ENCODE measurements at places on chromosomes 11 and 22.

DNA sequence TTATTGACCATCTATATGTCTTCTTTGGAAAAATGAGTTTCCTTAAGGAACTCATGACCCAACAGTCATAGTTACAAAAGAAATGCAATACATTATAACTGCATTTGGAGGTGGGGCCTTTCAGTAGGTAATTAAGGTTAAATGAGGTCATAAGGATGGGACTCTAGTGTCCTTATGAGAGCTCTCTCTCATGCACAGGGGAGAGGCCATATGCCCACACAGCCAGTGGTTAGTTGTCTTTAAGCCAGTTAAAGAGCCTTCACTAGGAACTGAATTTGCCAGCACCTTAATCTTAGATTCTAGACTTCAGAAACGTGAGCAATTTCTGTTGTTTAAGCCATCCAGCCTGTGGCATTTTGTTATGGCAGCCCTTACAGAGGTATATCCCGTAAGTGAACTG lies 27.3 kb downstream of the INTS4 start:
- no peak for DNase-seq

DNA sequence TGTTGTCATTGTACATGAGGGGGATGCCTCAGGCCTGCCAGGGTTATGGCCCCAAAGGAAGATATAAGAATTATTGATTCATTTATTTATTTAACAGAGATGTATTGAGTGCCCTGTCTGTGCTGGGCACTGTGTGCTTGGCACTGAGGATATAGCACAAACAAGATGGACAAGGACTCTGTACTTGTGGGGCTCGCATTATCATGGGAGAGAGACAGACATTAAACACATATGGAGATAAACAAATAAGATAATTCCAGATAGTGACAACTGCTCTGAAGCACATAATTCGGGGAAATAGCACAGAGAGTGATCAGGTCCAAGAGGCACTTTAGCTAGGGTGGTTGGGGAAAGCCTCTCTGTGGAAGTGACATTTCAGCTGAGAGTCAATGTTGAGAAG lies 119.8 kb upstream of the ARHGAP20 start:
- DNase-seq, result no peak

DNA sequence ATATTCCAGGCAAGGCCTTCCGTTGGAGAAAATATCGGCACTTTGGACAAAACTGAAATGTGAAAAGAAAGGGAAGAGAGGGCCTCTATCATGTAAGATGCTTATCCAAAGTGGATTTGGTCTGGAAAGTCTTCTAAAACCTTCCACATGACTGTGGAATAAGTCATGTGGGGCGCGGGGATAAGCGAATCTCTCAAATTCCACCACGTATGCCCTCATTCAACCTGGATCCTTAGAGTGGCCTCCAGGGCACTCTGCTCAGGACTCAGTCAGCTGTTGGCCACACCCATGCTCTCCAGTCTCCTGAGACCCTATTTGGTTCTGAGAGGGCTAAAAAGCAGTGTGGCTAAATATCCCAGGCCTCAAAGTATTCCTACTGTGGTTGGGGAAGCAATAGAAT lies 2.0 kb upstream of the TIMP3 start:
- DNase-seq, result no peak

DNA sequence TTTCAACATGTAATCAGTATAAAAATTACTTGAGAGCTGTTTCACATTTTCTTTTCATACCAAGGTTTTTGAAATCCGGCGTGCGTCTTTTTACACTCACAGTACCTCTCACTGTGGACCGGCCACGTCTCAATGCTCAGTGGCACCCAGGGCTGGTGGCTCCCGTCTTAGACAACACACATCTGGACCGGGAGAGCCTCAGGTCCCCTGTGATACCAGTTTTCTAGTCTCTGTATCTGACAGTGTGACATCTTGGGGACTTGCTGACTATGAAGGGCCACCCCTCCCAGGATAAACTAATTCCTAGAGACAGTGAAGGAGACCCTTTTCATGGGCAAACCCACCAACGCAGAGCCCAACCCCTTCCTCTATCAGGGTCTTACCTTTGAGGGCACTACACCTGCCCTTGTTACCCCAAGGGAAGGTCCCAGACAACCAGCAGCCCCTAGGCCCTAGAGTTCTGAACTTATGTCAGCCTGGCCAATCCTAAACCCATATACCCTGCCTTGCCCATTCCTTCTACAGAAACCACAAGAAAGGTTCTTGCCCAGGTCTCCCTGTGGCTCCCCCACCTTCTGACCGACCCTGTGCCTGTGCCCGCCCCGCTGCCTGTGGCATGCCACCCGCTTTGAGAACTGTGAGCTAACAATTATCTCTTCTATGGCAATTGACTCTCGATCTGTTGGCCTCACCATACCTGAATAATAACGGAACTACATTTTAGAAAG lies 6.1 kb upstream of the ASCL2 start:
- DNase-seq, result no peak

DNA sequence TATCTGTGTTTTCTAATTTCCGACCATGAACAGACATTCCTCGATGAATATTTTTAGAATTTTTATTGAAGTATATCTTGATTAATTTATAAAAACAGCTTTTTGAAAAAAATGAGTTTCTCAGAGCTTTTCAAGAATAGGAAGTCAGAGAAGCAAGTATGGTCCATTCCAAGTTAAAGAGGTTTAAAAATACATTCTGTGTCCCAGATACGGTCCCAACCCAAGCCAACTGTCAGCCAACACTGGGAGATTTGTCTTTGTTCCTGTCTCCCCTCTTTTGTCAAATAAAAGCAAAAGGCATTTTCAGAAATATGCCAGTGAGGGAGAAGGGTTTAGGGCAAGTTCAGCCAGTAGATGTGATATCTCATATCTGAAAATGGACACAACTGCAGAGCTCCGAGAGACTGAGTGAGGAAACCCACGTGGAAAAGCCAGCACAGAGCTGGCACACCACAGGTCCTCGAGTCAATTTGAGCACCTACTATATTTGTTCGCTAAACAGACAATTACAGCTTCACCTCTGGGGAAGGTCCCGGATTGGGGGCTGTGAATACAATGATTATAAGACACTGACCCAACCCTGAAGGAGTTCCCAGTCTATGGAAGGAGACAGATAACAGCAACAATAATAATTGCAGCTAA lies 59.8 kb downstream of the C11orf91 start:
- DNase-seq, result no peak

DNA sequence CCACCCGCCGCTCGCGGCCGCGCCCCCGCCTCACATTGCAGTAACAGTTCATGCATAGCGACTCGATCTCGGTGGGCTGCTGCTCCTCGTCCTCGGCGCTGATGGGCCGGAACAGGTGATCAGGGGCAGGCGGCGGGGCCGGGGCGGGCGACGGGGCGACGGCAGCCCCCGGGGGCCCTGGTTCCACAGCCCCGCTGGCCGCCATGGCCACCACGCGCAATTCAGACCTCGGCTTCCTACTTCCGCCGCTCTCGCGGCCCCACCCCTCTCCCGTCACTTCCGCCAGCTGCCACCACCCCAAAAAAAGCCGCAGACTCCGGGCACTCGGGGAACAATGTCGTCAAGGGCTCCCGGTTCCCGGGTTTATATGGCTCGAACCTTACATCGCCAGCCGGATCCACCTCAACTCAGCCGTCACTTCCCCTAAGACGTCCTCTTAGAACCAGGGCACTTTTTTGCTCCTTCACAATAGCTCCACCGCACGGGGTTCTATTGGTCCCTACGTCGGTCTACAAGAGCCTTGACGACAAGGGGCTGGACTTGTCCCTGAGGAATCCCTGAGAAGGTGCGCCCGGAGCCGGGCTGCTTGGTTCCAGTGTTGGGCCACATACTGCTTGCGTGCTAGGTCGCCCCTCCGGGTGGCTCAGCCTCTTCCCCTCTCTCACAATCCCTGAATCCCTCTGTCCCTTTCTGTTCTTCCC lies at the start of gene ZPR1:
Gene ZPR1 (minus strand): TSS at position 238 of the 701 bp plus-strand sequence. CDS start 33 bp downstream, at position 205.
- peak; percentile 90 for DNase-seq

DNA sequence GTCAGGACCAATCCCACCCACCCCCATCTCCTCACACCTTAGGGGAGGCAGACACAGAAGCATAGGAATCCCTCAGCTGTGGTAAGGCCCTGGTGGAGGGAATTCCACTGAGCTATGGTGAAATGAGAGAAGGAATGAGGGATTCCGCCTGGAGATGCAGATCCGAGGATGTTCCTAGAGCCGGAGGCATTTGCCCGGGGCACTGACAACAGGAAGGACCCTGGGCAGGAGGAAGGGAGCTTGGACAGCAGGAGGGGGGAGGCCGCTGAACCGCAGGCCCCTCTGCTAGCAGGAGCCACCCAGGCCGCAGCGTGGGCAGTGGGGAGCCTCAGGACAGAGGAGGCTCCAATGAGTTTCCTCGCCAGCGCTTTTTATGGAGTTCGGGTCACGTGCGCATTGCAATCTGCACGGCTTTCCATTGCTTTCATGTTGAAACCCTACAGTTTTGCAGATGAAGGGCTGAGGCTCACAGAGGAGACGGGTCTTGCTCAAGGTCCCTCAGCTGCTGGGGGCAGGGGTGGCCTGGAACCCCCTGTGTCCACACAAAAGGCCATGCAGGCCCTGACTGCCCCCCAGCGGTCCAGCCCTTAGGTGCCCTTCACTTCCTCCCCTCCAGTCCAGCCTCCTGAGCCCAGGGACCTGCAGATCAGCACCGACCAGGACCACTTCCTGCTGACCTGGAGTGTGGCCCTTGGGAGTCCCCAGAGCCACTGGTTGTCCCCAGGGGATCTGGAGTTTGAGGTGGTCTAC lies 15.5 kb downstream of the CSF2RB start:
- no peak for DNase-seq

- DNase-seq, result no peak
Observed at GRCh38 chr22:34879001-34879400, 187.0 kb upstream of the ISX start.

- no peak for DNase-seq
Observed at GRCh38 chr22:47394504-47395440, 632.3 kb downstream of the TBC1D22A start.

DNA sequence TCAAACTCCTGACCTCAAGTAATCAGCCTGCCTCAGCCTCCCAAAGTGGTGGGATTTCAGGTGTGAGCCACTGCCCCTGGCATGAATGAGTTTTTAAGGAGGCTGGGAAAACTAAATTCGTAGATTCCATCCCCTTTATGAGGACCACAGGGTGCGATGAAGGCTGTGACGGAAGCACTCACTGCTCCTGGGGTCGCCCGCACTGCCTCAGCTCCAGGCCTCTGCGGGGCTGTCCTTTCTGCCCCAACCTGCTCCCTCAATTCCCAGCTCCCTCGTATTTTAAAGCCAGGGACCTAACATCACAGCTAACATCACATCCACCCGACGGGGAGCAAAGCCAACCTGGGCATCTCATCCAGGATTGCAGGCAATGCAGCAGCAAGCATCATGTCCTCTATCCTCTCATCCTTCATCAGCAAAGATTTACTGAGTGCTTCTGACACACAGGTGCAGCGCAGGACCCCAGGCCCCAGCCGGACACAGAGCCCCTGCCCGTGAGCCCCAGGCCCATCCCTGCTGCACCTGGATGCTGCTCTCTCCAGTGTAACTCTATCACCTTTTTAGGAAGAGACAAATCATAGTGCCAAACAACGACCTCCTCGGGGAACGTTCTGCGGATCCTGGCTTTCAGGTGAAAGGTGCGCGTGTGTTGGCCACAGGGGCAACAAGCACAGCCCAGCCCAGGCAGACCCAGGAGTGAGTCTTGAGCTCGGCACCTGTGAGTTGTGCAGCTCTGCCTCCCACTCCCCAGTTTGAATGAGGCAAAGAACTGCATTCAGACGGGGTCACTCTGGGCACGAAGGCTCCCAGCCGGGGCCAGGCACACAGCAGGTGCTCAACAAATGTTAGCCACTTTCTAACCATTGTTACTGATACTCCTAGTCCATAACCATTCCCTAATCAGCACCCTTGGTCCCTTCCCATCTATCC lies 134.3 kb downstream of the CRYBB2 start:
- DNase-seq, result no peak

DNA sequence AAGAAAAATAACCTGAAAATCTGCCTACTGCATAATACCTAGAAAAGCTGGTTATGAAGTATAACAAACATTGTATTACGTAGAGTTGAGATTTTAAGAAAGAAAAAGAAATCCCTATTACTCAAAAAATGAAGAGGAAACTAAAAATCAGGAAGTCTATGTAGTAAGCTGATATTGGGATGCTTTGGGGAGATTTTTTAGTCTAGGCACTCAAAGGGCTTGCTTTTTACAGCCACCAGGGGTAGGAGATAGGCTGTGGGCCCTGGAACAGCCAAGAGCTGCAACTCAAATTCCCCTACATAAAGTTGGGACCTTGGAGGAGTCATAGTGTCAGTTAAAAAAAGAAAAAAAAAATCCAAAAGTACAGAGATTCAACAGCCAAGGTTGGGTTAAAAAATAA lies 90.4 kb downstream of the RELT start:
- DNase-seq, result no peak

DNA sequence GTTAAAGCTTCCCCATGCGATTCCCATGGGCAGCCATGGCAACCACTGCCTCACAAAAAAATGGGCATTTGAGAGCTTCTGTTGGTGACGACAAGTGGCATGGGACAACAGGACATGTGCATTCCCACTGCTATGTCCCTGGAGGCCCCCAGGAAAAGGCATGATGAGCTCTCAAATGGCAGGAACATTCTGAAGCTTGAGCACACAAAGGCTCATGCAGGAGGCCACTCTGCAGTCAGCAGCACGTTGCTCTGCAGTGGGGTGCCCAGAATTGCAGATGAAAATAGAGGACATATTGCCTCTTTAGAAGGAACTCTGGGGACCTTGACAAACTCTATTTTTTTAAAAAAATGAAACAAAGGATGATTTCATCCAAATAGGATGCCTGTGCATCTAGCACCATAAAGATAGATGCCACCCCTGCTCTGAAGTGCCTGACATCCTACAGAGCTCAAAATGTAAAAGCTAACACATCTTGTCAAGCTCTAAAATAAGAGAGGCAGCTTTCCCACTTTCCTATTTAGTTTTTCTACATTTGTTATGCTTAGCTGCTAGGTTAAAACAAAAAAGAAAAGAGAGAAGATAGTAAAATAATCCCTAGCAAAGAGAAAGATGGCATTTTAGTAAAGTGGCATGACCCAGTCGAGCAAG lies 277.6 kb upstream of the ZC3H12C start:
- DNase-seq, result no peak

DNA sequence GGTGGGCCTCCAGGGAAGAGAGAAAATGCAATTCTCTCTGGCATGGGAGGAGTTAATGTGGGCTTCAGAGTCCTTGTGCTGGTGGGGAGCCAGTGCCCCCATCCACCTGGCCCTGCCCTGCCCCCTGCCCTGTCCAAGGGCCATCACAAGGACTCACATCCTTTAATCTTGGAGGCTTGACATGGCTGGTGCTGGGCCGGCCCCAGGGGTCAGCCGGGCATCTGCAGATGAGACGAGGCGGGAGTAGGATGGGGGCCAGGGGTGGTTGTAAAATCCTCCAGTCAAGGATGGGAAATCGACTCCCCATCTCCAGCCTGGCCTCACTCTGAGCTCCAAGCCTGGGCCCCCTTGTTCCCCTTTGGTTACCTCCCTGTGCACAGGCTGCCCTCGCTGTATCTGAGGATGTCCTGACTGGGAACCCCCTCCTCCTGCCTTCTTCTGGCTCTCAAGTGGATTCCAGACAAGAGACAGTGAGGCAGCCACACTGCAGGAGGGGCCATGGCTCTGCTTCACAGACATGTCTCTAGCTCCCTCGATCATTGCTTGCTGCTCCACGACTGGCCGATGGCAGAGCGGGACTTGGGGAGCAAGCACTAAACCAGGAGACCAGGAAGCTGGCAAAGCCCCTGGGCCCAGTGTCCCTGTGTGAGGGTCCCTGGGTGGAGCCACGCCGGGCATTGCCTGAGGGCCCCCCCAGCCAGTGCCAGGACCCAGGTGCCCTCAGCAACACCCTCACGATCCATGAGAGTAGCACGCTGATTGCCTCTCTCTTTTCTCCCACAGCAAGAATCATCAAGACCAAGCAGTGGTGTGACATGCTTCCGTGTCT lies 1120.5 kb downstream of the BRD1 start:
- no peak for DNase-seq

All from stimulated activated naive CD8-positive, alpha-beta T cell treated with anti-CD3 and anti-CD28 coated beads, Interleukin-15, Interleukin-2, amounts not matched to agents 100 U/mL and 50 U/mL, for 24 hours (primary cell).